ENCODE measurements at places on chromosomes 13 and 19.

DNA sequence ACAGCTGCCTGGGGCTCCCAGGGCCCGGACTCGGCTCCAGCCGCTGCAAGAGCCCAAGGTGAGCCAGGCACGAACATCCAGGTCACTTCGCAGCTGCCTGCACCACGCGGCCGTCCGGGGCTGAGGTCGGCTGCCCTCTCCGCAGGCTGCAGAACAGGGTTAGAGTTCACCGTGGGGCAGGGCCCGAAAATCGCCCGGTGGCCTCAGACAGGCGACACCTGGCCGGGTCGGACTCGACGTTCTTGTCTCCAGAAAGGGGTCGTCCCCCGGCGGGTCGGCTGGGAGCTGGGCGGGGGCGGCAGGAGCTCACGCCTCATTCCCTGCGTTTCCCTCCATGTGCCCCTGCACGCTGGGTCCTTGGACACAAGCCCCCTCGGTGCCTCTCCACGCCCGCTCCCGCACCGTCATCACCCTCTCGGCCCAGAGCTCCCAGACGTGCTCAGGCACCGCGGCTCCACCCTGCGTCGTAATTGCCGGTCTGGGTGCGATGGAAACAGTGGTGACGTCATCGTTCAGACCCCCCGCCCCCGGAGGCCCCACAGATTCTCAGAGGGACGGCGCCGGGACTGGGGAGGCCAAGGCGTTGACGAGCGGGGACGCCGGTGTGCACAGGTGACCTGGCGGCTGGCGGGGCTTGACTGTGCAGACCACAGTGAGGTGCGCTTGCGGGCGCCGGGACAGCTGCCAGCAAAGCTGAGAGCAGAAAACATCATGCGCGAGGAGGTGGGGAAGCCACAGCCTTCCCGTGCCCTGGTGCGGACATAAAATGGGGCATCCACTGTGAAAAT is 4.0 kb upstream of the GRIN3B start:
- peak; percentile 70 for DNase-seq

DNA sequence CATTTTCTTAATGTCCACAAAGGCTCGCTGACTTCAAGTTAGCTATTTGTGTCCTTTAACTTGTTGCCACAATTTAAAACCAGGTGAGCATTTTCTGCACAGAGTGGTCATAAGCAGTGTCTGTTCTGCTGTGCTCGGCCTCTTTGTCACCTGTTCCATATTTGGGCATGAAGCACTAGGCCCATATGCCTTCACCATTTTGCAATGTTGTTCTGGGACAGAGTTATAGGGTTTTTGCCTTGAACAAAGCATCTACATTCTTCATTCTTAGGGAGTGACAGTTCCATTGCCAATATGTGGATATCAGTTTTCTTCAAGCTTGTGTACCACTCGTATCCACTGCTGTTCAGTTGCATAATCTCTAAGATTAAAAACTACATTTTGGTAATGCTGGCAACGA is 56.1 kb downstream of the LRCH1 start:
- no peak for DNase-seq

DNA sequence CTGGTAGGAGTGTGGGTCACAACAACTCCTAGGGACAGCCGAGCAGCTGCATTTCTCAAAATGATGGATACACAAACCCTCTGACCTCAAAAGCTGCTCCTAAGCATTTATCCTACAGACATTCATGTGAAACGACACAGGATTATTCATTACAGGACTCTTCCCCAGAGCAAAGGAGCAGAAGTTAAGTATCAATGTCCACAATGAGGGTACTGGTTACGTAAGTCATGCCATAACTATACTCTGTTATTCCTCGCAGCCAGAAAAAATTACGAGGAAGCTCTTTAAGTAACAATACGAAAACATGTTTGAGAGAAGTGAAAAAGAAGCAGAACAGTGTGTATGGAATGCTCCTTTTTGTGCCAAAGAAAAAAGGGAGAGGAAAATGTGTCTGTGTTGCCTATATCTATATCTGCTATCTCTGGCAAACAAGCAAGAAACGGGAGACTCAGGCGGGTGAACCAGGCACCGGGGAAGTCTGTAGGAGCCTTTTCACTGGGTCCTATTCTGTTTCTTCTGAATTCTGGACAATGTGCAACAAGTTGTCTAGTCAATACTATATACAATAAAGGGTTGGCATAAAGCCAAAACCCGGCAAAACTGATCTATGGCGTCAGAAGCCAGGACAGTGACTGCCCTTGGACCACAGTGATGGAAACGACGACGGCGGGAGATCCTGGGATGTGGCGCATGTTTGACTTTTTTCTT is 1.3 kb downstream of the ISOC2 start:
- no peak for DNase-seq

- no peak for DNase-seq
These were observed 27.5 kb downstream of the TBC1D4 start for GRCh38 chr13:75454497-75454896.

- peak; percentile 95 for DNase-seq
These were observed 6.0 kb downstream of the EHD2 start for GRCh38 chr19:47719047-47719859.

- DNase-seq, result no peak
These were observed 5.0 kb downstream of the SIGLEC9 start for GRCh38 chr19:51129716-51130115.

DNA sequence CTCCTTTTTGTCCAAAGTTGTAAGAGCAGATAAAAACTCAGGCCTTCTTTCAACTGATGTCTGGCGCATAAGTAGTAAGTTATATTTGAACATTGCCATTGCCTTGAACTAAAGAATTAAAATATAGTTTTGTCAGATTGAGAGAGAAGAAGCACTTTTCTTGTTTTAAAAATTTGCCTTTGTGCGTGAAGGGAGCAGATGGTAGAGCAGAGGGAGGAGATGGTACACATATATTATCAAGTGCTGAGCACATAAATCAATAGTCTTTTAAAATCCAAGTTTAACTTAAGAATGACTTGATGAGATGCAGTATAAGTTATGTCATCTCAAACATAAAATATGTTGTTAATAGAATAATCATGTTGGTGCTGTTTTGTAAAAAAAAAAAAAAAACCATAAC is 504.6 kb upstream of the KLHL1 start:
- no peak for DNase-seq

DNA sequence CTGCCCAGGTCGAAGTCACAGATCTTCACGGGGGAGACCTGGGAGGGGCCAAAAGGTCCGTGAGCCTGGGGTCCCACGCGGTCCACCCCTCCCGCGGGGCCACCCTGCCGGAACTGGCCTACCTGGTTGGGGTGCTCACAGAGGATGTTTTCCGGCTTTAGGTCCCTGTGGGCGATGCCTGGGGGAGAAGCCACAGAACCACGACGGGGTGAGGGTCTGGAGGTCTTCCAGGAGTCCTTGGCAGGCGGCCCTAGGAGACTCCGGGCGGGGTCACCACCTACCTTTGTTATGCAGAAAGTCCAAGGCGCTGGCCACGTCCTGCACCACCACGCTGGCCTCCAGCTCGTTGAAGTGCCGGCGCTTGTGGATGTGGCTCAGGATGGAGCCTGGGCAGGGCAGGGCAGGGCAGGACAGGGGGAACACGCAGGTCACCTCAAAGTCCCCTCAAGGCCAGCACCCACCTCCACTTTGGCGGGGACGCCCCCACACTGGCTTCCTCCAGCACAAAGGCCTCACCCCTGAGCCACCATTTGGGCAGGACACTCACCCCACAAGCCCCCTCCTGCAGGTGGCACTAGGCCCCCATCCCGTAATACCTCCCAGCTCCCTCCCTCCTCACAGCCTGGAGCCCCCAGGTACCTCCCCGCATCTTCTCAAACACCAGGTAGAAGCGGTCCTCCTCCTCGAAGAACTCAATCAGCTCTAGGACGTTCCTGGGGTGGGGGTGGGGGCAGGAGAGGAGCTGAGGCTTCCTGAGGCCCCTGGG is 8.4 kb downstream of the MKNK2 start:
- DNase-seq, result no peak
